ENCODE measurements at places on chromosomes 16 and 17.

DNA sequence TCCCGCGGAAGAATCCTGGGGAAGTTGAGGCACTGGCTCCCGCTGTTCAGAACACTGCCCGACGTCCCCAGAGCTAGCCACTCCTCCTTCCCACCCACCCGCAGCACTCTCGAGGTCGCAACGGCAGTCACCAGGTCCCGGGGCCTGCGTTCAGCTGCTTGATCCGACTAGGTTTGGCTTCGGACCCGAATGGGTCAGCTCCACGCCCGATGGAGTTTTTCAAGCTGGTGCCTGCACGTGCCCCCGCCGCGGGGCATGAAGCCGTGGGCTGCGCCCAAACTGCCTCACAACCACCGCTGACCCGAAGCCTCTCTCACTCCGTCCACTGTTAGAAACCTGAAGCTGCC is 12.4 kb upstream of the ODF4 start:
- peak; percentile 48 for DNase-seq

GRCh38 chr16:17171250-17172143 is 299.3 kb downstream of the XYLT1 start:
- DNase-seq, result peak; percentile 63

DNA sequence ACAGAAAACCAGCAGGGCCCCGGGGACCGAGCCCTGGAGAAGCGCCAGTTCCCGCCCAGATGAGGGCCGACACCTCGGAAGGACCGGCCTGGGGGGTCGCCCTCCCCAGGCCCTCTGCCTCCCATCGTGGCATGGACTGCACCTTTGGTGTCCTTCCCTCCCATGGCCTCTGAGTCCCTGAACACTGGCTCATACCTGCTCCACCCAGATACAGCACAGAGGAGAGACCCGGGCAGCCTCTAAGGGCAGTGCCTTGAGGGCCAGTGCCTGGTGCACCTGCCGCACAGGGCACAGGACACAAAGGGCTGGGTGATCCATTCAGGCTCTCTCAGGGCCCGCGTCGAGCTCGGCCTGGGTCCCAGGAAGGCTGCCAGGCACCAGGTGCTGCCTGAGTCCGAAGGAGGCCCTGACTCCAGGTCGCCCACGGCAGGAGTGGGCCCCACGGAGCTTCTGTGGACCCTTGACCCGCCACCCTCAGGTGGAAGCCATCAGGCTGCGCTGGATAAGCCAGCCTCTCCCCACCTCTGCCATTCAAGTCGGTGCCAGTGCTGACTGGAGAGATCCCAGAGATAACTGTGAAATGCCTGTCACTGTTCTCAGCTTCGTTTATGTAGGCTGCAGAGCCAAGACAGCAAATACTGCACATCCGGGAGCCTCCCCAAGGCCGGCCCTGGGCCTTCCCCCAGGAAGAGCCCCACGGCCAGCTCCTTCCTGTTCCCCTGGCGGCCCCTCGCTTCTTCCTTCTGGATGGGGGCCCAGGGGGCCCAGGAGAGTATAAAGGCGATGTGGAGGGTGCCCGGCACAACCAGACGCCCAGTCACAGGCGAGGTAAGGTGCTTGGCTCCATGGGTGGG is at the start of gene ZG16B:
Gene ZG16B (plus strand): TSS at position 803 of the 854 bp plus-strand sequence. CDS start 139 bp downstream, outside the sequence.
- peak; percentile 20 for DNase-seq

DNA sequence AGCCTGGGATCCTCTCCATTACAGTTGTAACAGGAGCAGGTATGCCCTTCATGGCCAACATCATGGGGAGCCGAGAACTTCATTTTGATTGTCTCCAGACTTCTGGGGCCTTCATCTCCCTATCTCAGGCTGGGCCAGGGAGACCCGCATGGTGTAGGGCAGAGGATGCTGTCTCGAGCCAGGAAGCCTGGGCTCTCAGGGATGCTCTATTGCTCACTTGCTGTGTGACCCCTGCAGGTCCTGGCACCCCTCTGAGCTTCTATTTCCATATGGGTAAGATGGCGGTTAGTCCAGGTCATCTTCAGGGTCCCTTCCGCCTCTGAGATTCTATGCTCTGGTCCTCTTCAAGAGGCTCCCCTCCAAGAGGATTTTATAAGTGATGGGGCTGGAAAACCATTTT is 20.6 kb upstream of the RNF135 start:
- DNase-seq, result no peak

DNA sequence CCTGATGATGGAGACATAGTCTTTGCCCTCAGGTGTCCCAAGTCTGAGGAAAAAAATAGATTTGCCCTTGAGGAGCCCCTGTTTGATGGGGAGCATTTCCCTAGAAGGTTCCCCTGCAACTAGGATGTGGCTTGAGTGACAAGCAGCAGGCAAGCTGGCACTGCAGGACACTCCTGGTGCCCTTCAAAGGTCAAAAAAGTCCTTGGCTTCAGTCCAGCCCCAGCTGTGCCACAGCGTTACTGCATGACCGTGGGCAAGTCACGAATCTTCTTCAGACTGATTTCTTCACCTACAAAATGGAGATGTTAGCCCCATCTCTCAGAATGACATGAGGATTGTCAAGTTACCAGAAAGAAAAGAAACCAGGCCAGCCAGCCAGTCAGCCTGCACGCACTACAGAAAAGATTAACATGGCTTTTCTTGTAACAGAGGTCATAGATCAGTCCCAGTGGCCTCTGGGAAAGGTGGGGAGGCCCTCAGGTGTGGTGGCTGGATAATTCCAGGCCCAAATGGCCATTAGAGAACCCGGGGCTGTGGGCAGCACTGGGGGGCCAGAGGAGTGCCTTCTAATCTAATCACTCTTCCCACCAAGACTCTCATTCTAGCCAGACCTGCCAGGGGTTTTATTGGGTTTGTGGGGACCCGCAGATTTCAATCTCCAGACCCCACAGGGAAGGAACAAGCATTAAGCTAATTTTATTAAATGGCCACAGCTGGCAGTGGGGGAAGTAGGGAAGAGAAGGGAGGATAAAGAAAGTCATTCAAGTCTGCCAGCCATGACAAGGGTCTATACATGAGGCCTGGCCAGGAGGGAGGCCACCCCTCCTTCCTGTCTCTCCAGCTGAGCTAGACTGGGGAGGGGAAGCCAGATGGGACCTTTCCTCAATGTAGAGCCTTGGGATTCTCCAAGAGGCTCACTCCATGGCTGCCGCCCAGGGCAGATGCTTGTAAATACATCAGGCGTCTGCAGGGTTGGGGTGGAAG is 9.7 kb upstream of the KIF18B start:
- no peak for DNase-seq

- no peak for DNase-seq
Observed at GRCh38 chr17:20983359-20983637, 59.5 kb downstream of the USP22 start.

GRCh38 chr17:17196776-17197175 is 9.4 kb downstream of the PLD6 start:
- peak; percentile 38 for DNase-seq

All from hematopoietic multipotent progenitor cell treated with erythropoietin and hydrocortisone succinate and interleukin-3 and kit ligand, for 4 days (in vitro differentiated cells).